ENCODE measurements at places on chromosomes 3 and 15.

DNA sequence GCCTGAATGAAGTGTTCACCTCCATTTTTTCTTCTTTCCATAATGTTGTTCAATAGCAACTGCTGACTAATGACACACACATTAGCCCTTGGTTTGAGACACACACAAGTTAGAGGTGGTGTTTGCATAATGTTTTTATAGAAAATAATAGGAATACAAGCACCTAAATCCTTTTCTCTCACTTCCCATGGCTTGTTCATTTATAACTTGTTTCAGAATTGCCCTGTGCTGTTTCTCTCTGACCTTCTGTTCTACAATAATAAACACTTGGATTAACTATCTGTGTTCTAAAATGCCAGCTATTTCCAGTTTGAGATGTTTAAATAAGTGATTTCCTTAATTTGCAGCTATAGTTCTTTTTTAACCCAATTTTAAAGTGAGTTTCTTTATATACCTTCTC, 525.1 kb upstream of the ROBO2 start:
- DNase-seq, result no peak

DNA sequence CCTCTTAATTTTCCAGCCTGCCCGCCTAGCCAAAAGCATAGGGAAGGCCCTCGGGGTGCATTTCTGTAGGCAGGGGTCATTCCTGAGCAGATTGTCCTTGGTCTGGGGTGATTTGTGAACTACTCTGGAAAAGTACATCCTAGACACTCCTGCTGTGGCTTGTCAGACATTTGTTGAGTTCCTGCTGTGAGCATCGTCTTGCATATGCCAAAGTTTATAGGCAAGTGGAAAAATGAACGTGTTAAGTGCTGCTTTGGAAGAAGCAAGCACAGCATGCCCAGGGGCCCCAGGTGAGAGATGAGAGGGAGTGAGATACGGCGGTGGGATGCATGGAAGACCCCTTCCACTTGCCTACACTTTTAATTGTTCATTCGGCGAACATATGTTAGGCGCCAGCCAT, 237.7 kb upstream of the ST8SIA2 start:
- DNase-seq, result no peak

DNA sequence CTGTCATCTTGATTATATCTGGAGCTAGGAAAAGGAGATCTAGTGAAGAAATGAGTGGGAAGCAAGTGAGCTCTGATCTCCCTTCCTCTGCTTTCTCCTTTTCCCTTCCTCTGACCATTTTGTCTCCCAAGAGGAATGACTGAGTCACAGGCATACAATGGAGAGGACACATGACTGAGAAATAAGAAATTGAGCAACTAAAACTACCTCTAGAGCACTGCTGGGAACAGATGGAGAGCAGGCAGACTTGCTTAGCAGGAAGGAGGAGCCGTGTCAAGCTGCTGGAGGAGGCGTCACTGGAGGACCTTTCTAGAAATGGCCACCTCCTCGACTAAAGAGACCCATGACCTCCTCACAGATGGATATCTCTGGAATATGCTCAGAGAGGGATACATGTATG, 66.9 kb upstream of the MYO5C start:
- no peak for DNase-seq

DNA sequence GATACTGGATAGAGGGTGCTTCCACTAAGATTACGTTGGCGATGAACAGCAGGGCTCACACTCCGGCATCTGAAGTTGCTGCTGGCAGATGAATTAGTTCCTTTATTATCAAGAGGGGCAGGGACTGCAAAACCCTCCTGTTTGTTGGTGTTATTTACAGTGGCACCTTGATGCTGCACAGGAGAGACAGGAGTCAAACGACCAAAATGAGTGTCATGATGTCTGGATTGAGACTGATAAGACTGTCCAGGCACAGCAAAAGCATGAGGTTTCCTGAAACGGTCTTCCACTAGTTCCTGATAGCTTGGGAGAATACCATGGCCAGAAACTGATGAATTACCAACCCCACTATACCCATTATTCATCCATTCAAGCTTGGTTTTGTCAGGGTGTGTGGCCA, 100.8 kb upstream of the NEDD4 start:
- no peak for DNase-seq

DNA sequence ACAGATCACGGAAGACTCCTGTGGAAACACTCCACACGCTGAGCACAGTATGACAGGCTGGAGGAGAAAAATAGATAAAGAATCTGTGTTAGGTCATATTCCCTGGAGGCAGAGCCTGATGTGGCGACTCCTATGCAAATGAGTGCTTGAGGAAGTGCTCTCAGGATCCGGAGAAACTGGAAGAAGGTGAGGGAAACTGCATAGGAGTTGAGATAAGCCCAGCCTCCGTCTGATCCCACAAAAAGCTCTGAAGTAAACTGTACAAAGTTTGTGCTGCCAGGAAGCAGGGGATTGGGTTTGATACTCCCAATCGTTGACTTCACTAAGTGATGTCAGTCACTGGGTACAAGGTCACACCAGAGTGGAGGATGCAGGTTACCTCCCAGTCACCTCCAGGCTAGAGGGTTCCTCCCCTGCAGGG, 33.4 kb downstream of the OSBPL10 start:
- DNase-seq, result no peak

DNA sequence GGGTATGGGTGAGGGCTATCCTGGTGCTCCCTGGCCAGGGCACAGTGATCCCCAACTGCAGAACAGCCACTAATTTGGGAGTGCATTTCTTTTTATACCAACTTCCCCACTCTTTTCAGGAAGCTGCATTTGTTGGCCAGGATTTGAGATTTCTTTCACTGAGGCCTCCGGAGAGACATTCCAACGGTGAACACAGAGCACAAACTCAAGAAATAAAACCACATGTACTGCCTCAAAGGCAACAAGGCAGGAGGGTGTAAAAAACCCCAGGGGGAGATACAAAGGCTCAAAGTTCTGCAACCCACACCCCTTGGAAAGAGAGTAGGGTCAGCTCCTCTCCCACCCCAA, 65.3 kb downstream of the CPN2 start:
- DNase-seq, result no peak

DNA sequence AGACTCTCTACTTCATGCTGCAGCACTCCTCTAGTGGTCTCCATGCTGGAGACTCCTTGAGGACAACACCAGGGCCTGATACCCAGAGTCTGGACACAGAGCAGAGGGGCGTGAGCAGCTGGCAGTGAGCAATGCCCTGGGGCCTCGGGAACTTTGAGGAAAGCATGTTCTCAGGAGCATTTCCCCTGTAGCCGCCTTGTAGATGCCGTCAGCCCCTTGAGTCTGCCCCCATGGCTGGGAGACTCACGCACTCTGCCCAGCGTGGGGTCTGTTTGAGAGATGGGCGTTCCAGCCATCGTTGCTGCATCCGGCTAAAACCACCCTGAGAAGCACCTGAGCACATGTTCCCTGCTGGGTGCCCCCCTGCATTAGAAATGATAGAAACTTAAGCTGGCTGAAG, 56.8 kb downstream of the PLXNA1 start:
- no peak for DNase-seq

DNA sequence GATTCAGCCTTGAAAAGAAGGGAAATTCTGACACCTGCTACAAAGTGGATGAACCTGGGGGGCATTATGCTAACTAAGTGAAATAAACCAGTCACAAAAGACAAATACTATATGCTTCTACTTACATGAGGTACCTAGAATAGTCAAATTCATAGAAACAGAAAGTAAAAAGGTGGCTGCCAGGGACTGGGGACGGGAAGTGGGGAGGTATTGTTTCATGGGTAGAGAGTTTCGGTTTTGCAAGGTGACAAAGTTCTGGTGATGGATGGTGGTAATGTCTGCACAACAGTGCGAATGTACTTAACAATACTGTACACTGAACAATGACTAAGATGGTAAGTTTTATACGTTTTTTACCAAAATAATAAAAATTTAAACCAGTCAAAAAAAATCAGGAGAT, 4.8 kb downstream of the IDH2 start:
- DNase-seq, result peak; percentile 41
